ENCODE measurements at places on chromosomes 7 and 10.

DNA sequence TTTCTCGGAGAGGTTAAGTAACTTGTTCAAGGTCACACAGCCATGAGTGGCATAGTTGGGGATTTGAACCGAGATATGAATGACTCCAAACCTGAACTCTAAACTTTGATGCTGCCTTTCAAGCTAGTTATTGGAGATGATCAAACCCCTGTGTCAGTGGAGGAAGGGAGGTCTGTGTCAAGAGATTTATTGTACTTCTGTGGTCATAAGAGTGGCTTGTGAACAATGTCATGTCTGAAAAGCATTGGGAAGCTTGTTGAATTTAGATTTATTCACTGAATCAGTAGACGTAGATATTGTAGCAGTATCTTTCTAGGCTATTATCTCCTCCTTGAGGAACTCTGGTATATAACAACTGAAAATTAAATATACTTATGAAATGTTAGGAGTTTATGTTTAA is 27.3 kb downstream of the SNX10 start:
- no peak for DNase-seq

GRCh38 chr7:140230516-140230860 is 53.7 kb upstream of the KDM7A start:
- DNase-seq: no peak

DNA sequence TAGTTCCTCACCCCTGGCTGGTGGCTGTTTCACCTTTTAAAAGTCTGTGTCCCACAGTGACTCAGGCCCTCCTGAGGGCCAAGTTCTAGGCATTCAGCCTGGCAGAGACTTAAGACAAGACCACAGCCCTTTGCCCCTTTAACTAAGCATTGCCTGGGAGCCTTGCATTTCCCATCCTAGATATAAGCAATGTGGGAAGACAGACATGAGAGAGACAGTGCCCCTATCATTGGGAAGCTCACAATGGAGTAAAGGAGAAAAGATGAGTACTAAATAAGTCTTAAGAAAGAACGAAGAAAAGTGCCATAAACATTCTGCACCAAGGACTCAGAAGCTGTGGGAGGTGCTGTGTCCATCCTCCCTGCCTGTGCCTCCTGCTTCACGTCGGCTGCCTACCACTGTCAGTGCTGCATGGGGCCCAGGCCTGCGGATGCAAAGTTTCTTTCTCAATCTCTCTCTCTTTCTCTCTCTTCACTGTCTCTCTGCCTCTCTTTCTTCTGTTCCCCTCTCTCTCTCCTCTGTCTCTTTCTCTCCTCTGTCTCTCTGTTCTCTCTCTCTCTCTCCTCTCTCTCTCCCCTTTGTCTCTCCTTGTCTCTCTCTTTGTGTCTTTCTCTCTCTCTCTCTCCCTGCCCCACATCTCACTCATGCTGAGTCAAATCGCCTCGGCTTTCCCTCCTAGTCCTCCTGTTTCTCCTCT is 21.5 kb downstream of the GPRIN2 start:
- no peak for DNase-seq

DNA sequence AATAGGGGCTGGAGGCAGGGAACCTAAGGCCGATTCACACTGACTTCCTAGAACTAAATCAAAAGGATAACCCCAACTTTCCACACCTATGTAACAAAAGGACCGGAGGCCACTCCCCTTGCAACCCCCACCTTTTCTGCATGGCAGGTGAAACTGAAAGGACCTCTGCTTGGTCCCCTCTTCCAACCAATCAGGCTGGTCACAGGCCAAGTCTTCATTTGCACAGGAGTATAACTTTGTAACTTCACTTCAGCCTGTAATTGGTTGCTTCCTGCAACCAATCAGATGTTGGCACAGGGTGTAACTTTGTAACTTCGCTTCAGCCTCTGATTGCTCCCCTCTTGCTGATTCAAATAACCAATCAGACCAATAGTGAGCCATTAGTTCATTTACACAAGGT is 190.0 kb downstream of the FAM107B start:
- DNase-seq: no peak

- DNase-seq: peak; percentile 18
Measured at GRCh38 chr10:17872191-17873091, 63.3 kb downstream of the MRC1 start.

All from midbrain (tissue), 1 donor.